Thoracic aorta (tissue), 2 donors: ENCODE measurements at places on chromosomes 4 and X. TPM values are rescaled to one million over a fixed set of nuclear protein-coding genes. Genes with fewer than 3 reads are reported as not detected.

The MAGEA2B gene
- not detected for total RNA-seq

The LDOC1 gene
- total RNA-seq, result 111 TPM

GRCh38 chr4:184503869-184504300 is 29.5 kb upstream of the IRF2 start:
- DNase-seq, result no peak

DNA sequence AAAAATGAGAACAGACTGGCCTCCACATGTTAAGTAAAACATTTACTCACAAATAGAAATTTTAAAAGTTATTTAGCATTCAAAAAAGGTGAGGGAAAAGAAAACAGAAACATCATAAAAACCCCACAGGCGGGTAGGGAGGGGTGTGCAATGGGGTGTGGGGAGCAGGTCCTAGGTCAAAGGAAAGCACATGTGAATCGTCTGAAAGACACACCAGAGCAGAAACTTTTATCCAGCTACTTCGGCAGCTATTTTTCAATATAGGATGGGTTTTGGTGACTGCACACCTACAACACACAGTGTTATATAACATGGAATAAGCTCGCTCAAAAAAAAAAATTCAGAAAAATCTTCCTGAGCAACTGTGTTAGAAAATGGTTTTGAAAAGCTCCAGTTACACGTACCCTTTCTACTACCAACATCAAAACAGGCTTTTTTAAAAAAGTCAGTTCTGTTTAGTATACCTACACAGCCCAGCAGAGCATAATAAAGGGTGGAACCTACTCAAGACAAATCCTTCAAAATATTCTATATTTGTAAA is 1.6 kb downstream of the OTUD4 start:
- DNase-seq, result no peak

DNA sequence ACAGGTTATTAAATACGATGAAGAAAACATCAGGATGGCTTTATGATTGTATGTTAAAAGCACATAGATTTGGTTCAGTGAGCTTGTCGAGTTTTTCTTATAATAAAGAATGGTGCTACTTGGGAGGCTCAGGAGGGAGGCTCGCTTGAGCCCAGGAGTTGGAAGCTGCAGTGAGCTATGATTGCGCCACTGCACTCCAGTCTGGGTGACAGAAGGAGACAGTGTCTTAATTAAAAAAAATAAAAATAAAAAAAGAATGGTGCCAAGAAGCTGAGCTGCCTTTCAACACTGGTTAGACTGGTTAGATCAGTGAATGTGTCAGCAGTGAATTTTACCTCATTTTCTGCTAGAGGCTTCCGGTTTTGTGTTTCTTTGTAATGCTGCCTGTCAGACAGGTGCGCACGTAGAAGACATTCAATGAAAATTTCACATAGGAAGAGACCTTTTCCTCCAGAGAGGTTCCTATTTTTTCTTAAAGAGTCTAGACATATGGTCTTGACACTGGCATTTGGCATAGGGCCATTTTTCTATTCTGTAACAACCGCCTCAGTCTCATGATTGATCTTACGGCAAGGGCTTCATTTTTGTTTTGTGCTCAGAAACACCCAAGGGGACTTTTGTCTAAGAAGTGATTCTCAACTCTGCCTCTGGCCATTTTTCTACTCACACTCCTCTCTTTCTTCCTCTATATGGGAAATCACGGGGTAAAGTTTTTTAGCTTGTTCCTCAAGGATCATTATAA is 15.0 kb upstream of the ARSF start:
- no peak for DNase-seq
